Activated CD4-positive, alpha-beta T cell treated with anti-CD3 and anti-CD28 coated beads, Interleukin-2, amount 10 ng/mL, durations not matched to agents 24 days and 14 days (primary cell): ENCODE measurements at places on chromosomes 16 and 17. TPM values are rescaled to one million over a fixed set of nuclear protein-coding genes. Genes with fewer than 3 reads are reported as not detected.

Gene GPR142
- 0.28 TPM in 1 of 2 replicates, not detected in the other for total RNA-seq

DNA sequence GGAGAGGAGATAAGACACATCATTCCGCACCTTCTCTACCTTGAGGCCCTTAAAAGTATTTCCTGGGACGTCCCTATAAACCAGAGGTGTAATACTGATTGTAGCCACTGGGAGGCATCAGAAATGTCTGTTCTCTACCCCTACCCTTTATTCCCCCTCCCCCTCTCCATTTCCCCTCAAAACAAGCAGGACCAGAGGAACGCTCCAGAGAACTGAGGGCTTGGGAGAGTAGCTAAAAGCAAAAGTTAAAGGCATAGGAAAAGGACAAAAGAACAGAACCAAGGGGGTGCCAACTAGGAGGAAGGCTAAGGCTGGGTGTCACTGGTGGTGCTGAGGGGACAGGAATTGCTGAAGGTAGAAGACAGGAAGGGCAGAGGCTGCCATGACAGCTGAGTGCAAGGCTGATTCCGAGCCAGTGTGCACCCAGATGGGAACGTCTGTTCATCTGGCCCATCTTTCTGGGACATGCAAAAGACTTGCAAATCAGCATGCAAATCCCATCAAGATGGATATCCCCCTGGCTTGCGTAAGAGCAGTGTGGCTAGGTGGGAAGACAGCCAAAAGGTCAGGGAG lies 6.7 kb downstream of the CAMTA2 start:
- peak; percentile 89 for DNase-seq

DNA sequence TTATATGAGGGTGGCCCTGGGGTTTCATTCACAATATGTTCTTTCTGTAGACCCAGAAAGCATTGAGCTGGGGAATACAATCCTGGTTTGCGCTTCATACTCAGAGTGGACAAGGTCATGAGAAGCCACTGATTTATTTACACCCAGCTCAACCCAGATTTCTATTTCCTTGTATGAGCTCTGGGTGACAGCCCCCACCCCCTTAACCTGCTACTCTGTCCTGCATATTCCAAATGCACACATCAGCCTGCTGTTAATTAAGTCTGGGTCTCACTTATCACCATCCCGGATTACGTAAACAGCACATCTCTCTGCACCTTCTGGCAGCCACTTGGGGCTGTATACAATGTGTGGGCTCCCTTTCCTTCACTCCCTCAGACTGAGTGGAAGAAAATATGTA lies 102.4 kb downstream of the DNAH9 start:
- DNase-seq: no peak

DNA sequence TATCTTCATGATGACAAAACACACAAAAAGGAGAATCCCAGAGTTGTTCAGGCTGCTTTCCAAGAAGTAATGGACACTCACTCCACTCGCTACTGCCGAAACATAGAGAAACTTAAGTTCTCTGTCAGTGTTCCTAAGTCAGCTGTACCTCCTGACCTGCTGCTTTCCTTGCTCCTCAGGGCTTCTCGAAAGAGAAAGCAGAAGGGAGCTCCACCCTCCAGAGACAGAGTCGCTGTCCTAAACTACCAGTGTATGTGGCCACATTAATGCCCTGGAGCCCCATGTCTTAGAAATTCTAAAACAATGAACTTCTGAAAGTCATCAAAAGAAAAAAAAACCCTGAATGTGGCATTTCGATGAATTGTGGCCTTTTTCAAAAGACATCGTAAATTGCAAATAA lies 390.8 kb upstream of the MON1B start:
- no peak for DNase-seq

Gene HCRT
- total RNA-seq: not detected in 2 replicates

Gene KRT26
- total RNA-seq: not detected in 2 replicates

DNA sequence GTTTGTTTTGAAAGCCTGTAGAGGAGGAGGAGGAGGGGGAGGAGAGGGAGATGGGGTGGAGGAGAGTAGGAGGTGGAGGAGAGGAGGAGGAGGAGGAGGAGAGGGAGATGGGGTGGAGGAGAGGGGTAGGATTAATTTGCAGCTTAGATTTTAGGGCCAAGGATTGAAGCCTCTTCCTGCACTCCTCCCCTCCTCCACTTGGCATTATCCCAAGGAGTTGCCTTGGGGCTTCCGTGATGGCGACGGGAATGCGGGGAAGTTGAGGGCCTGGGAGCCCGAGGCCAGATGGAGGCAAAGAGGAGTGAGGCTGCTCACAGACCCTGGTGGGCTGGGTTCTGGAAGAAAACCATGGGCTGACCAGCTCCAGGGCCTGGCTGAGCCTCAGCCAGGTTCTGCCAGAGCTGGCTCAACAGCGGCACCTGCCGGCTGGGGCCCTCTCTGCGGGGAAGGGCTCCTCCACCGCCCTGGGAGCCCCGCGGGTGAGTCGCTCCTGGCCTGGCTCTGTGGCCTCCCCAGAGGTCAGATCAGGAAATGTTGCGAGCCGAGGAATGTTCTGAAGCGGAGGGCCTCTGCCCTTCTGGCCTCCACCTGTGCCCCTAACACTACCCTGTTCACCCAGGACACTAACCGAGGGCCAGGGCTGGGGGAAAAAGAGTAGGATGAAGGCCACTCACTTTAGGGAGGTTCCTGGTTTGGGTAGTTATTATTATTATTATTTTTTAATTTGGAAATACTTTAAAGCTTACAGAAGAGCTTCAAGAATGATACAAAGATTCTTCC lies 23.9 kb upstream of the FMNL1 start:
- DNase-seq: peak; percentile 97

GRCh38 chr16:16045879-16046278 lies 96.5 kb downstream of the ABCC1 start:
- DNase-seq: peak; percentile 62

GRCh38 chr16:57427824-57428223 lies 19.4 kb downstream of the CIAPIN1 start:
- DNase-seq: no peak

DNA sequence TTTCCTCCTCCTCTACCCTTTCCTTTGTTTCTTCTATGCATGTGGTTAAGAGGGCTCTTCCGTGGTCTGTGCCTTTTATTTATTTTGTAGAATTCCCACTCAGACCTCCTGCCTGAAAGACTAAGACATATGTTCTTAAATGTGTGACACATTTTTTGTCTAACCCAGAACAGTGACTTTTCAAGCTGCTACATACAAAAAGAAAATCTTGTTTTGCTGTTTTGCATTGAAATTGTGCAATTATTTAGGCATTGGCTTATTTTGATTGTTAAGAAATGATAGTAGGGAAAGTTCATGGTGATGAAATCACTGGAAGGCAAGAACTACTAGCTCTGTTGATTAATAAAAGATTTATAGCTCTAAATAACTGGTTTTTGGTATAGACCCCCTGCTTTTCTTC lies 76.8 kb downstream of the TUBD1 start:
- DNase-seq: peak; percentile 12

Gene KRTAP4-4
- not detected in 2 replicates for total RNA-seq

DNA sequence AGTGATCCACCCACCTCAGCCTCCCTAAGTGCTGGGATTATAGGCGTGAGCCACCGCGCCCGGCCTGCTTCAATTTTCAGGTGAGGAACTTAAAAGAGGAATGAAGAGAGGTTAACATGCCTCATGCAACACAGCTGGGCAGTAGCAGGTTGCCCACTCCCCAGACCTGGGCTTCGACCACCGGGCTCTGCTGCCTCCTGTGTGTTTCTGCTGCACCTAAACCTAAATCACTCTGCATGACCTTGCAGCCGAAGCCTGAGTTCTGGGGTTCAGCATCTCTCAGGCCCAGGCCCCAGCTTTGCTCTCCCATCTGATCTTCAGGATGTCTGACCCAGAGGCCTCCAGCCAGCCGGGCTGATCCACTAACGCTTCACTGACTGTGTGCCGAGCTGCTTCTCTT lies 112.6 kb downstream of the OR1D5 start:
- no peak for DNase-seq

DNA sequence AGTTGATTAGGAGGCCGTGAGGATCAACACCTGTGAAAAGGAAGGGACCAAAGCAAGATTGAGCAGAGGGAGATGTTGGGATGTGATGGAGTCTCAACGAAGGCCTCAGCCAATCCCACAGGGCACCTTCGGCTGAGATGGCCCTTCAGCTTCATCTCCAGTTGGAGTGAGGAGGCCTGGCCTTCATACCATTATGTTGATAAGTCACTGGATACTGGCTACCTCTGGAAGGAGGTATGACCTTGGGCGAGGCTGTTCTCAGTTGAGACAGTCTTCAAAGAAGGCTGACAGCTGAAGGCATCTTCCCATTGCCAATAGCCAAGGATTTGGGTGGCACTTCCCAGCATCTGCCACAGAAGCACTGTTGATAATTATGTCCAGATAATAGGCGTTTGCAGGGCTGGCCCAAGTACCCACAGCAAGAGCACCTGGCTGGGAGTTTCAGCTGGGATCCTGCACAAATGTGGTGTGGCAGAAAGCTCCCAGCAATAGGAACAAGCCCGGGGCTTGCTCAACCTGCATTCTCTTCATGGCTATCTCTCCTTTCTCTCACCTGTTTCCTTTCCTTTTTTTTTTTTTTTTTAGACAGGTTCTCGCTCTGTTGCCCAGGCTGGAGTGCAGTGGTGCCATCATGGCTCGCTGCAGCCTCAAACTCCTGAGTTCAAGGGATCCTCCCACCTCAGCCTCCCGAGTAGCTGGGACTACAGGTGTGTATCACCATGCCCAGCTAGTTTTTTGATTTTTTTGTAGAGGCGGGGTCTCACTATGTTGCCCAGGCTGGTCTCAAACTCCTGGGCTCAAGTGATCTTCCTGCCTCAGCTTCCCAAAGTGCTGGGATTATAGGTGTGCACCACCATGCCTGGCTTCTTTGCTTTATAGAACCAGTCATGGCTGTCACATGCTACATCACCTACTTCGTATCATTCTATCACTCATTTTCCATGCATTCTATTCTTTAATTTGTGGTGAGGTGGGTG lies 18.2 kb upstream of the MAP3K14 start:
- no peak for DNase-seq

- DNase-seq: no peak
Observed at GRCh38 chr16:55899857-55900256, 24.7 kb upstream of the CES5A start.

- DNase-seq: no peak
Observed at GRCh38 chr16:84500531-84500930, 3.9 kb downstream of the MEAK7 start.

DNA sequence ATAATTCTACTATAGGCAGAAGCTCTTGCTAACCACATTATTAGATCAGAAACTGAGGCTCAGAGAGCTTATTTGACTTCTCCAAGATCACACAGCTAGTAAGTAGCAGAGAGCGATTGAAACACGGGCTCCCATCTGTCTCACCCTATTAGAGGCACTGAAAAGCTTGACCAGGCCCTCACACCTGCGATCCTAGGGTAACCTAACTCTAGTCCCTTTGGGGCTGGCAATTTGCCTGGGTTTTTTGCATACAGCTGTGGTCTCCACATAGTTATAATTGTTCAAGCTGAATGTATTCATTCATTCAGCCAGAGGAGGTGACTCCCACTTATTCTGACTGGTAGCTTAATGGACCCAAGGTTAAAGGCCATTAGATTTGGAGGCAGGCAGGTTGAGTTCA lies 121.2 kb downstream of the ANKFN1 start:
- DNase-seq: no peak
